ENCODE measurements at places on chromosomes 3 and 15. TPM values are rescaled to one million over a fixed set of nuclear protein-coding genes. Genes with fewer than 3 reads are reported as not detected.

The CCR1 gene
- total RNA-seq = 6.6 TPM

The KCTD6 gene
- total RNA-seq = 10.6 TPM

The VGLL3 gene
- 1.1 TPM for total RNA-seq

The FAM107A gene
- total RNA-seq = 26.8 TPM

The CHRFAM7A gene
- total RNA-seq = 3.2 TPM

The IL17RB gene
- 37.5 TPM for total RNA-seq
